Mesenteric fat pad (tissue), 1 donor: ENCODE measurements at places on chromosomes 5 and 9. TPM values are rescaled to one million over a fixed set of nuclear protein-coding genes. Genes with fewer than 3 reads are reported as not detected.

ARHGEF28 gene
- 9.4 TPM for total RNA-seq

FOXD4 gene
- 0.32 TPM for total RNA-seq

DNA sequence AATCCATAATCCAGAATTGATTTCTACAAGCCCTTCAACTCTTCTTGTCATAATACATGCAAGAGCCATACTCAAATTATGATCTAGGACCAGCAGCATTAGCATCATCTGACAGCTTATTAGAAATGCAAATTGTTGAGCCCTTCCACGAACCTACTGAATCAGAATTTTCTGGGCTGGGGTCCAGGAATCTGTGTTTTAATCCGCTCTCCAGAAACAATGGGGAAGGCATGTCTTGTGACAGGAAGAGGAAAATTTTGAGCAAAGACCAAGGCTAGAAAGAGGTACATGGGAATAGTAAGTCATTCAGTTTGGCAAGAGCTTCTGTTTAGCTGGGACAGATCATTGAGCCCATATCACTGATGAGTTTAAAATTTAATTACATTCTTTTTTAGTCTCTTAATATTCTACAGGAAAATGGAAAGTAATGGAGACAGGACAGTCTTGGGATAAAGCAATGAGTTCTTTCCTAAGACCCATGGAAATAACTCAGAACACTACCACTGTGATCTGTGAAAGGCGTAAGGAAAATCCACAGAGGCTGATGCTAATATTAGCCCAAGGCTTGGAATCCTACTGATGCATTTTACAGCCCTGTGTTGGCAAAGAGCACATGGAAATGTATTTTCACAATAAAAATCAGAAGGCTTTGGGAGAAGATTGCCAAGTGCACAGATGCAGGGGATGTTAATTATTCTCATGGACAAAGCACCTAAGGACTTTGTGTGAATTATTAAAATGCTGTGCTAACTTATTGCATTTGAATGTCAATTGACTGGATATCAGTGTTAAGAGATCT lies 73.7 kb upstream of the STK32A start:
- no peak for DNase-seq

DNA sequence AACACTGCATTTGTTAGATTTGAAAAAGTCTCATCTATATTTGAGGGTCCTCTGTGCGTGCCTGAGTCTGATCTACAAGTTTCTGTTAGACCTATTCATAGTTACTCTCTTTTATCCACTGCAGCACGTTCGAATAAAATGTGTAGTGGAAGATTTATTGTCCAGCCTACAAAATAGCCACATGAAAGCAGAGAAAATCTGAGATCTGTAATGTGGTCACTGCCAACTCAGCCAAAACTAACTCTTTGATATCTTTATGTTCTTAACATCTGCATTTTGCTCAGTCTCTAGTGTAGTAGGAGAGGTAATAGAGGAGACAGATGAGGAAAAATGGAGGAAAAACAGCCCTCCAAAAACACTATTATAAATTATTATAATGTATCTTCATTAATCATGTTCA lies 354.0 kb downstream of the NPR3 start:
- DNase-seq = no peak

GRCh38 chr5:61167382-61167781 lies 5.1 kb upstream of the SMIM15 start:
- no peak for DNase-seq

TSLP gene
- 1.5 TPM for total RNA-seq
